Posterior vena cava (tissue), 2 donors: ENCODE measurements at places on chromosomes 5 and 9. TPM values are rescaled to one million over a fixed set of nuclear protein-coding genes. Genes with fewer than 3 reads are reported as not detected.

DNA sequence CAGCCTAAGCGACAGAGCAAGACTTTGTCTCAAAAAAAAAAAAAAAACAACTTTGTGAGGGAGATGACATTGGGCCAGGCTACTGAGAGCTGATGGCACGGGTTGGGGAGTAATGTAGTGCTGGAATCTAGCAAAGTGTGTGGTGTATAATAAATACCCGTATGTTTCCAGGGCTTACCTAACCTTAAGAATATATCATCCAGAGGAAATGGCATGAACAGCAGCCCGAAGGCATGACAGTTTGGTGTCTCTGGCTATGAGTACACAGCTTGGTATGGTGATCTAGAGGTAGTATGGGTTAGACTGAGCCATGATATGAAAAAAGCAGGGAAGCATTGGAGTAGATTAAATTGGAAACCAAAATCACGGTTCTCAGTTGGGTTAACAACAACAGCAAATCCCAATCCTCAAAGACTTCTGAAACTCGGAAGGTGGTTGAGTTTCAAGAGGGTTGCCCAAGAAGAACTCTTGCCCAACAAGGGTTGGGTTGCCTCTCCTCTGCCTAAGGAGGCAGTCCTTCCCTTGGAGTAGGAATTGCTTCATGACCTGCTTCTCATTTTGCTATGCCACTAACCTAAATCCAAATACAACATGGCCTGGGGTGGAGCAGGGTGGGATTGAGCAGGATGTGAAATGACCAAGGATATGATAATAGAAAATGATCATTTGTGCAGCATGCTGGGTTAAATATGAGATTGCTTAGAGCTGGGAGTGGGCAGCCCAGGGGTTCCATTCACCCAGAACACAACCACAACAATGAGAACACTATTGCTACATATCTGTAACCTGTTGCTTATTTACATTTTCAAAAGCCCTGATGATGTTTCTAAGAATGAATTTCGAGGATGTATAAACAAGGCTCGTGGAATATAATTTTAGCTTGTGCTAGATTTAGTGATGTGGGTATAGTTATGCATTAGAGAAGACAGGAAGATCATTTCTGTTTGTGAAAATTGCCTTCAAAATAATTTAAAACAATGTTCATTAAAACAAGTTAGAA, 64.6 kb upstream of the ZFR start:
- no peak for DNase-seq

The C9orf50 gene
- total RNA-seq, result not detected

- DNase-seq, result no peak
Observed at GRCh38 chr5:177355868-177356168, 1.9 kb upstream of the RGS14 start.

DNA sequence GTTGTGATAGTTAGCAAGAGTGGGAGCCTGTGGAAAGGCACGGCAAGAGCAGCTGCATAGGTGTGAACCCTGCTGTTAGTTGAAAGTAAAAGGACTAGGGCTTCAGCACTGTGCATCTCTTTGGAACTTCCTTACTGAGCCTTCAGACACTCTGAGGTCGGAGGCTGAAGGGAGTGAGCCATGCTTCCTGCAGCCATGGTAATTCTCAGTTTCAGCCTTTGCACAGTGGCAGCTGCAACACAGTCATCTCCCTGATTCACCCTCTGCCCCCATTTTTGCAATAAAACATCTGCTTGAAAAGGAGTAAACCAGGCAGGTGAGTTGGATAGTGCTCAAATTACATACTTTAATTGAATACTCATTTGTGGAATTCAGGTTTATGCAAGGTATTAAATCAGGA, 6.5 kb upstream of the TLE4 start:
- DNase-seq, result no peak

- no peak for DNase-seq
Observed at GRCh38 chr5:171080186-171080938, 218.5 kb downstream of the RANBP17 start.

The RNF20 gene
- total RNA-seq, result 33.1 TPM

The NDUFB6 gene
- 51.8 TPM for total RNA-seq

GRCh38 chr5:59712836-59713497, 180.6 kb downstream of the PDE4D start:
- DNase-seq, result no peak

GRCh38 chr5:168612123-168612522, 33.0 kb upstream of the PANK3 start:
- no peak for DNase-seq

GRCh38 chr9:93801581-93802284, 153.4 kb downstream of the BARX1 start:
- DNase-seq, result no peak

DNA sequence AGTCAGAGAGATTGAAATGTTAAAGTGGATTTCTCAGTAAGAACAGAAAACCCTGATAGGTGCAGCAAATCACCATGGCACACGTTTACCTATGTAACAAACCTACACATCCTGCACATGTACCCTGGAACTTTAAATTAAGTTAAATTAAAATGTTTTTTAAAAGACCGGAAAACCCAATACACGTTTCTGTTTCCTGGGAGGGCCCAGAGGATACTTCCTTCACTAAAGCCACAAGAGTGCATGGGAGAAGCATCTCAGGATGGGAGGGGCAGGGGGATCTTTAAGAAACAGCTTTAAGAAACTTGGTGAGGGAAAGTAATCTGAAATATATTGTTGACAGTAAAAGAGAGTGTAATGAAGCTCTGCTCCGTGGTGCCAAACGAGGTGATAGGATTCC, 164.7 kb upstream of the PTGER4 start:
- DNase-seq, result no peak

The PDE6A gene
- not detected for total RNA-seq

DNA sequence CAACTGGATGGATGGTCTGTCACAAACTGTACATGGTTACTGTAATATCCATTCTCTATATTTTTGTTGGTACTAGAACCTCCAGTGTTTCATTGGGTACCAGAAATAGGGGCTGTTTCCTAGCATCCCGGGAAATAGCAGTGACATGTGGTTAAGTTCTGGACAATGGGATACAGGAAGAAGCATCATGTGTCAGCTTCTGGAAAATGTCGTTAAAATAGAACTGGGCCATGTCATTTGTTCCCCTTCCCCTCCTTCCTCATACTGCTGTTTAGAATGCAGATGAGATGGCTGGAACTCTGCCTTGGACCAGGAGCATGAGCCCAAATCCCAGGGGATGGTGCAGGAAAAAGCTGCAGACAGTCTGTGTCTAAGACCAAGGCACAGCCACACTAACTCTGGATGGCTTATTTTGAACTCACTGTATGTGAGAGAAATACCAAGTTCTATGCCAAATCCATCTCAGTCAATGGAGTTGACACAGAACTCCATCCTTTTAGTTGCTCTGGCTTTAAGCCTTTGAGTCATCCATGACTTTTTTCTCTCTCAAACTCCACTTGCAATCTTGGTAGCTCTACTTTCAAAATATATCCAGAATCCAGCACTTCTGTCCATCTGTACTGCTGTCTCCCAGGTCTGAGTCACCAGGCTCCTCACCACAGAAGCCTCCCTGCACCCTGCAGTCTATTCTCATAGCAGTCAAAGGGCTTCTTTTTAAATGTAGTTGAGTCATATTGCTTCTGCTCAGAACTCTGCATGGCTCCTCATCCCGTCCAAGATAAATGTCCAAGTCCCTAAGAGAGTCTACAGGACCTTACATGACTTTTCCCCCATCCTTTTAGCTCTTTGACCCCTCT, 184.2 kb downstream of the NSG2 start:
- no peak for DNase-seq

DNA sequence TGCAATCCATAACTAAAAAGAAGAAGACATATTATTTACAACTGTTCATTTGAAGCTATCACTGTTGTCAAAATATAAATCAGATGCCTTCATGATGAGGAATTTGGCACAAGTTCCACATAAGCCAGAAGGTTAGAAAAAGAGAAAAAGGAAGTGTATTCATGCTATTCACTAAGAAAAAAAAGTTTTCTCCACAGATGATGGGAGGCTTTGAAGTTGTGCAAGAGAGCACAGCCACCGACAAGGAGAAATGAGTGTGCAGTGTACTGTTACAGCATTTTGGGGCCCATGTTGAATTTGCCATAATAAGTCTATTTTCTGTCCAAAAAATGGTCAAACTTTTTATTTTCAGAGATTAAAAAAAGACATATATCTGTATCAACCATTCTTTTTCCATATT, 32.9 kb upstream of the IFNK start:
- no peak for DNase-seq

DNA sequence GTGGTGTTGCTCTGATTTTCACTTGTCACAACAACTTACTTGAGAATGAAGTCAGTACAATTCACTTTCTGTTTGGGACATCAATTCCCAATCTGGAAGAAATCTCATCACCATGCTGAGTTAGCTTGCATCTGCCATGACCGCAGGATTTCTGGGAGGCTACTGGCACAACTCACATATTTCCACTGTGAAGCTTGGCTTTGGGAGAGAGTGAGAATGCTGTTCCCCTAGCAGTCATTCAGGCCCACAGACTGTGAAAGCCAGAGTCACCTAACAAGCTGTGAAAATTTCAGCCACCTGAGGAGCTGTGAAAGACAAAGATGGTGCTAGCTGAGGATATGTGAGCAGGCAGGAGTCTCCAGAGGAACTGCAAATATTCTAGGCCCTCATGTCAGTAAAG, 365.2 kb upstream of the TUSC1 start:
- no peak for DNase-seq

DNA sequence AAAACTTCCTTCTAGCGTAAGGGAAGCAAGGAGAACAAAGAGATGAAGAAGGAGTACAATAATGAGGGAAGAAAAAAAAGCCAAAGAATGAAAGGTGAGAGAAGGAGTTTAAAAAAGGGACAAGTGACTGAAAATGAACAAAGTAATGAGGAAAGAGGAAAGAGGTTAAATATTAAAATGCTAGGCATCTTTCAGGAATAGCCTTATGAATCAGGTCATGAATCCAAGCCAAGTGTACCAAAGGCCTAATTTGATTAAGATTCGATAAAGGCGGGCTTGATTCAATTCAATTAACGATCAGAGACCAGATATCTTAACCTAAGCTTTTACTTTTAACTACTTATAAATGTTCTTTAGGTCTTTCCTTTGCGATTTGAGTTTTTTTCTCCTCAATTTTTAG, 141.8 kb upstream of the GNA14 start:
- DNase-seq, result no peak

The PCSK1 gene
- 18.5 TPM for total RNA-seq

- no peak for DNase-seq
Observed at GRCh38 chr5:14156650-14157492, 13.7 kb downstream of the TRIO start.

DNA sequence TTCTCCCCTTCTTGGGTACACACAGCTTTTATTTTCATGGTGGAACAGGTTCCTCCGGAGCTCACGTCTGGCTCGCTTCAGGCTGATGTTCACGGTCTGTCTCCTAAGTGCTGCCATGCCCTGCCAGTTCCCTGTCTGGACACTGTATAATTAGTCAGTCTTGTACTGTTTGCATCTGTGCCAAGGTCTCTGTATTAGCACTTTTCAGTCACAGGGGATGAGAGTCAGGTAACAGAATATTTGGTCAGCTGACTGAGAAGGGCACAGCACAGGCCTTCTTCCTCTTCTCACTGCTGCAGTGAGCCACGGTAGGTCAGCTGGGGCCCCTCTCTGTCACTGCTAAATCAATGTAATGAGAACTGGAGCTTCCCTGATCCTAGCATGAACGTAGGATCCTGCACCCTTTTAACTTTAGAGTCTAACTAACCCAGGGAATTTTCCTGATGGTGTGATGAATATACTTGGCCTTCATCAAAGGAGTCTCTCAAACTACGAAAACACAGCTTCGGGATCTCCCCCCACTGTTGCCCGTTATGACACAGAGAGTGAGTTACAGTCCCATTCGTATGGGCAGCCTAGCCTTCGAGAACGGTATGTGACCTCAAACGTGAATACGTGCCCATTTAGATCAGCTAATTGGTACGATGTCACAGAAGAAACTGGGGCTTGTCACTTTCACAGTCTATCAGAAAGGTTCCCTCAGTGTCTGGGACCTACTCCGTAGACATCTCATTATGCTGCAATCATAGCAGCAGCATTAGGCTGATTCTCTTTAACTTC, 354.1 kb upstream of the RFX3 start:
- DNase-seq, result no peak

The MYOZ3 gene
- 0.57 TPM for total RNA-seq

DNA sequence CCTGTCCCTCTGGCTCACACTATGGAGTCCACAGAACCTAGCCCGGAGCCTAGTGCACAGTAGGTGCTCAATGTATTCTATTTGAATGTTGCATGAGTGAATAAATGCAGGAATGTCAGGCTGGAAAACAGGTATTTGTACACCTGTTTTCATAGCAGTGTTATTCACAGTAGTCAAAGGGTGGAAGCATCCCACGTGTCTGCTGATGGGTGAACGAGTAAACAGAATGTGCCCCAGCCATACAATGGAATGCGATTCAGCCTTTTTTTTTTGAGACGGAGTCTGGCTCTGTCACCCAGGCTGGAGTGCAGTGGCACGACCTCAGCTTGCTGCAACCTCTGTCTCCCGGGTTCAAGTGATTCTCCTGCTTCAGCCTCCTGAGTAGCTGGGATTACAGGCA, 31.5 kb upstream of the IER5L start:
- no peak for DNase-seq

DNA sequence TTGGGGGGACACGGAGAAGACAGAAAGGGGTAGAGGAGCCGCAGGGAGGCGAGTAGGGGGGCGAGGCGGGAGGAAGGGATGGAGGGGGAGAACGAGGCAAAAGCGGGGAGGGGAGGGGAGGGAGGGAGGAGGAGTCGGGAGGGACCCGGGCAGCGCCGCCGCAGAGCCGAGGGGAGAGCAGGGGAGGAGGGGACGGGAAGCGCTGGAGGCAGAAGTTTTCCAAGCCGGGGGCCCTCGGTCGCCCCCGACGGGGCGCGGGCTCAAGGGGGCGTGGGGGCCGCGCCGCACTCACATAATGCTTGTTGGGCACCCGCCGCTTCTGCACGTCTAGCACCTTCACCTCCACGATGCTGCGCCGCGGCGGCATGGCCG, 353 bp downstream of the SH3PXD2B start:
- peak; percentile 86 for DNase-seq

The BRIX1 gene
- total RNA-seq, result 20.4 TPM

DNA sequence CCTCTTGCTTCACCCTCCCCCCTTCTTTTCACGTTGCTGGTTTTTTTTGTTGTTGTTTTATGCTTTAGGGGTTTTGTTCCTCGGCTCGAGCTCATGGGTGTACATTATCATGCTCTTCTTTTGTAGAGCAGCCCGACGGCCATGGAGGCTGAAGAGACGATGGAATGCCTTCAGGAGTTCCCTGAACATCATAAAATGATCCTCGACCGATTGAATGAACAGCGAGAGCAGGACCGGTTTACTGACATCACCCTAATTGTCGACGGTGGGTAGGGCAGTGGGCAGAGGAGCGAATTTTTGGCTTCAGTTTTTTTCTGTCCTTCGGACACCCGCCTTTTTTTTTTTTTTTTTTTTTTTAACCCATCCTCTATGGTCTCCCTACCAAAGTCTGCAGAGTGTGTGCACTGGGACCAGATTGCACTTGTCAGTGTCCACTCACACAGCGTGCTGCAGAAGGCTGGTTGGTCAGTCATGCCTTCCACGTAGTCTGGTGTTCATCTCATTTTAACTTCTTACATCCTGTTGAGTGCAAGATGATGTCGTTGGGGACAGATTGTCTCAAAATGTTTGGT, 1.3 kb downstream of the ZNF131 start:
- DNase-seq, result no peak

- DNase-seq, result no peak
Observed at GRCh38 chr9:1869843-1870242, 145.3 kb upstream of the SMARCA2 start.

The MBLAC2 gene
- 5.0 TPM for total RNA-seq
